B cell (primary cell): ENCODE measurements at places on chromosomes 6 and 20.

DNA sequence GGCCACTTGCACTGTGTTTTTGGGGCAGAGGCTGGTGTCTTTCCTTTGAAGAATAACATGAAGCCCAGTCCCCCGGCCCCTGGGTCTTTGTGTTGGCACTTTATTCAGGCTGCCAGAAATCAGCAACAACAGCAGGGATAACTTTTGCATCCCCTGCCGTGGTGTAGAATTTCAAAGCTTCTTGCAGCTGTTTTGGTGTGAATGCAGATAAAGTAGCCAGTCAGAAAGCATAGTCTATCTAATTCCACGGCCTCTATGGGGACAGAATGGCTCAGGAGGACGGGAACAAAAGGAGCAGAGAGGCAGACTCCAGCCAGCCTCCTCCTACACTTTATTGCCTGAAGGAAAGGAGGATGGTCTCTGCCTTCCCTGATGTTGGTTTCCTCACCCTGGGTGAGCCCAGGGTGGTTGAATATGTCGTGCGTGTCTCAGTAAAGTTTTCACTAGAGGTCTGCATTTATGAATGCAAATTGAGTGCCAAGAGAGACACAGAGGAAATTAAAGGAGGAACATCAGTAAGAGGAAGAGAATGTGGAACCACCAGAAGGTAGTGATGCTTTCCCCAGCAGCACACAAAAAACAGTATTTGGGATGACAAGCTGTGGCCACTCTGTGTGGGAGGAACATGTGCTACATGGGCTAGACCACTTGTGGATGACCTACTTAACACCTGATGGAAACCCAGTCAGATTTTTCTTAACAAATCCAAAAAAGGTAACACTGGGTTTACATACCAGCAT is 125.9 kb upstream of the TRAF3IP2 start:
- peak; percentile 41 for DNase-seq

GRCh38 chr6:104754788-104755409 is 104.8 kb downstream of the HACE1 start:
- DNase-seq, result no peak

DNA sequence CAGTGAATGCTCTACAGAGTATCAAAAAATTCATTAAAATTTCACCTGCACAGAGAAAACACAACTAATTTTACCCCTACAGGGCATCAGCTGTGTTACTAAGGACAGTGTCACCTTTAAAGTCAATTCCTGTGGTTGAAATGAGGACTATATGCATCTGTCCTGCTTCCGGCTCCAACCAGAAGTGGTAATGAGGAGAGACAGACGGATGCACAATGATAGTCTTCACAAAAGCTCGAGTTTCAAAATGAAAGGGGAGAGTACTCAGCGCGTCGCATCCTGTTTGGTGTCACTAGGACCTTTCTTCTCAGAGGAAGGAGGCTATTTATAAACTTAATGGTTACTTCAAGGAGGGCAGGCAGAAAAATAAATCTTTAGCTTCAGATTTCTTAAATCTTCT is 86.5 kb downstream of the LYRM4 start:
- DNase-seq, result peak; percentile 56

DNA sequence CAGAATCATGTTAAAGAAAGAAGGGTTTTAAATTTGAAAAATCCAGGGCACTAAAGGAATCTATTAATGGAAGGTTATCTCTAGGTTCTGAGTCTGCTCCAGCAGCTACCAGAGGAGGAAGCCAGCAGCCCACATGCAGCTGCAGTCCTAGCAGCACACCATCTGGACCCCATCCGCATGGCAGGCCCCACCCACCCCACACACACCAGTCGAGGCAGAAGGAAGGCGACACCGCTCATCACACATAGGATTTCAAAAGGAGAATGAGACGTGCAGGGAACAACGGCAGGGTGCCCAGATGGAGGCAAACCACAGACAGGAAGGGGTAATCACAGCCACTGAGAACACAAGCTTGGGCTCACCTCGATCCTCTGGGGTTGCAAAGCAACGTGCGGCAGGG is 78.9 kb downstream of the GINS1 start:
- DNase-seq, result no peak

GRCh38 chr20:32960222-32960518 is 44.1 kb downstream of the SUN5 start:
- no peak for DNase-seq

GRCh38 chr20:3041854-3042409 is 1.5 kb upstream of the GNRH2 start:
- DNase-seq, result no peak

- DNase-seq, result no peak
Measured at GRCh38 chr20:48153523-48153922, 368.2 kb upstream of the SULF2 start.

DNA sequence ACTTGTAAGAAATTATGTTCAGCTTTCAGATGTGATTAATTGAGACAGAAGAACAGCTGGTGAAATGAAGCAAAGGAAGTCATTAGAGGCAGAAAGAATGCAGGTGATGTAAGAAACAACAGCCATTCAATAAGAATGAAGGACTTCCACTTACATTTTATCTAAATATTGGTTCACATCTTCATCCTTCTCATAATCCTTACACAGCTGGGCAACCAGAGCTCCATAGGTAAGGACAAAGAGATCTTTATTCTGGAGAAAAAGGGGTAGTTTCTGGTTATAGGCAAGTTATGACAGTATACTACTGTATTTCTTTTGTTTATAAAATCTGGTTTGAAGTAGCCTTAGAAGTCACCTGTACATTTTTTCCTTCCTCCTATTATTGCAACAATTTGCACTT is 2.3 kb downstream of the TRAPPC3L start:
- DNase-seq, result no peak

DNA sequence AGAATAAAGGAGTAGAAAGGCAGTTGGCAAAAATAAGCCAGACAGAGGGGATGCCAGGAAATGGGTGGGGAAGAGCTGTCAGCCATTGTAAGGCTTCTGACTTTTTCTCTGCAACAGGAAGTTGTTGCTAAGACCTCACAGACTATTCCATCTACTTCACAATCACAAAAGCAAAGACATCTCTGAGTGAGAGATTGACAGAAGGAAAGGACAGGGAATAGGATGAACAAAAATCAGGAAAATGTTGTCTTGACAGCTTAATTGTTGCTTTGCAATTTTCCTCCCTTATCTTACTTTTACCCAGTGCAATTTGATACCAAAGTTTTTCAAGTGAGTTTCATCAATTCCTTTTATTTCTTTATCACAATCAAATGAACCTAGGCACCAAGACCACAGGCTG is 291.2 kb downstream of the CBLN4 start:
- no peak for DNase-seq

- DNase-seq, result no peak
Measured at GRCh38 chr6:151021896-151022295, 156.4 kb downstream of the MTHFD1L start.

DNA sequence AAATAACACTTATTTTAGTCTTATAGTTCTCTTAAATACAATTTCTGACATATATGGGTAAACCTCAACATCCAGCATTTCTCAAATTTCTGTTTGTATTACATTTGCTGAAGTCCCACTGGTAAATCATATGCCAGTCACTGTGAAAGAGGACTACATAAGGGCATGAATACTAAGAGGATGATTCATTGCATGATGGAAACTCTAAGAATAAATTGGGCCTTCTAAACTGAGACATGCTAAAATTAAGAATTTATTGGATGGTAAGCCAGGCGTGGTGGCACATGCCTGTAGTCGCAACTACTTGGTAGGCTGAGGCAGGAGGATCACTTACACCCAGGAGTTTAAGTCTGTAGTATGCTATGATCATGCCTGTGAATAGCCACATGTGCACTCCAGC is 12.1 kb downstream of the DEFB123 start:
- DNase-seq, result no peak

DNA sequence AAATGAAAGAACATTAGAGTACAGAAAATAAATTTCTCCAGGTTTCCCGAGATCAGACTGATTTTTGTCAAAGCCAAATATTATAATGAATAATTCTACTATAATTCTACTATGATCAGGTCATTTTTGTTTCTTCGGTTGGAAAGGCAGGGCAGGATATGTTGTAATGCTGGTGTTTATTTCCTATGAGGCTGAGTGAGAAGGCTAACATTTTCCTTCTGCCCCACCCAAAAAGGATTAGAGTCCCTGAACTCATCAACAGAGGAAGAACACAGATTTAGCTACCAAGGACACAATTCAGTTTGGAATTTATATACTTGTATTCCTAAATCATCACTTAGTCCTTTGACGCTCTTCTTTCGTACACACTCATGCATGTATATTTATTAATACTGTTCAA is 318.9 kb downstream of the SYNE1 start:
- no peak for DNase-seq

- no peak for DNase-seq
Measured at GRCh38 chr20:51276296-51276695, 253.4 kb upstream of the KCNG1 start.

DNA sequence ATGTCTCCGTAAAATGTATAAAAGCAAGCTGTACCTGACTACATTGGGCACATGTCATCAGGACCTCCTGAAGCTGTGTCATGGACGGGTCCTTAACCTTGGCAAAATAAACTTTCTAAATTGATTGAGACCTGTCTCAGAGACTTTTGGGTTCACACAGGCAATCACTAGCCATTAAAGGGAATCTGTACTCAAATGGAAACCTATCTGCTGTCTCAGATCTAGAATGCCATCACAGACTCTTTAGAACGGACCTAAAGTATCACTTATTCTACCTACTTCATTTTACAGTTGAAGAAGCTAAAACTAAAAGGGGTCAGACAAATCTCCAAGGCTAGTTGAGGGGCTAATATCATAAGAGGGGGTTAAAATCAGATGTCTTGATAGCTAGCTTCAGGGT is 11.1 kb downstream of the SAMD3 start:
- DNase-seq, result no peak

DNA sequence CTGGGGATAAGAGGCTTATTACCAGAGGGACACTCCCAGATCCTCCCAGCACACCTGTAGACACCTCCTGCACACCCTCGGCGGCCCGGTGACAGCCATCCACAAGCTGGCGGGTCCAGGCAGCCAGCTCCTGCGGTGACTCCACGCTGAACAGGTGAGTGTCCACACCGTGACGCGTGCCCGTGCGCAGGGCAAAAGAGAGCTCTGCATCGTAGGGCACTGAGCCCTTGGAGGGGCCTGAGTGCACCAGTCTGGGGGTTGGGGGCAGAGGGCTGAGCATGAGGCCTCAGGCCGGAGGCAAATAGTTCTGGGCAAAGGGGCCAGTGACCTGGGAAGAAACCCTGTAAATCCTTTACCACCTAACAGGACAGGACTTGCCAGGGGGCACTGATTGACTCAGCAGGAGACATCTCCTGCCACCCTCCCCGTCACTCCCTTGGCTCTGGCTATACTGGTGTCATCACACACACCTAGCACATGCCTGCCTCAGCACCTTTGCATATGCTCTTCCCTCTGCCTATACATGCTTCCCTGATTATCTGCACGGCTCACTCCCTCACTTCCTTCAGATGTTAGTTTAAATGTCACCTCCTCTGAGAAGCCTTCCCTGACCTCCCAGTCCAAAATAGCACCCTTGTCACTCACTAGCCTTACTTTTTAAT is 8.9 kb upstream of the CDK5RAP1 start:
- DNase-seq, result peak; percentile 35

DNA sequence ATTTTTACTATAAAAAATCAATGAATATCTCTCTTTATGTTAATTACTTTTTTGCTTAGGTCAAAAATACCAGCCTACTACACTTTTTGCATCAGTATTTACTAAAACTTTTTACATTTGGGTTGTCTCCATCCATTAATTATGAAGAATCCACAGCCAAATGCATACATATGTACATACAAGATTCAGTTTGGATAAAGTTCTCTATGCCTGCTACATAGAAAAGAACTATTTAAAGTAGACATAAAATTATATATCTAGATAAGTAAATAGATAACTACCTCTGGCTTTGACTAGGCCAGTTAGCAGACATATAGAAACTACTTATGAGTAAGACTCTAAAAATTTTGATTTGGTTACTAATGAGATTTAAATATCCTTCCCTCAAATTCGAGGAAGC is 12.3 kb downstream of the TDRD6 start:
- no peak for DNase-seq

GRCh38 chr6:14873101-14873500 is 372.8 kb upstream of the JARID2 start:
- DNase-seq, result no peak

- peak; percentile 13 for DNase-seq
Measured at GRCh38 chr6:99514089-99514488, 1.1 kb downstream of the USP45 start.

- DNase-seq, result no peak
Measured at GRCh38 chr6:67683960-67684359, 951.1 kb upstream of the ADGRB3 start.

DNA sequence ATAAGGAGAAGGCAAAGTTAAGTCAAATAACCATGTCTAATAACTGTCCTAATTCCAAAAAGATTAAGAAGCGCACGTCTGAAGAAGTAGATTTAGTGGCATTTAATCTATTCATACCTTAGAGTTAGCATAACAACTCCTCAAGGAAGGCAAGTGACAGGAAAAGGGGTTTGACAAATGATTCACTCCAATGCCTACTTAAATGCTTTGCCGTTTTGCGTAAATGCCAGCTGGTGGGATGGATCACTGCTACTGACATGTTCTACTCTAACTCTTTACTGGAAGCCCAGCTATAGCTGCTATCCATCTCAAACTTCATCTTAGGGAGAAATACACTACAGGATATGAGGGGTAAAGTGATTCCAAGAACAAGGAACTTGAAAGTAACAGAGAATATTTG is 347.3 kb upstream of the RUNX2 start:
- DNase-seq, result no peak

- no peak for DNase-seq
Measured at GRCh38 chr6:128573036-128573435, 52.6 kb upstream of the PTPRK start.

GRCh38 chr20:46400828-46401477 is 5.5 kb downstream of the ELMO2 start:
- DNase-seq, result peak; percentile 23
